SHP77 treated with DMSO at 0.1 percent for 48 hours (cell line): ENCODE measurements at places on chromosomes 6 and 20.
A peak's percentile ranks its signal among the peaks of the same experiment; 100 is the strongest.

GRCh38 chr6:38364127-38364526 is 275.6 kb downstream of the BTBD9 start:
- DNase-seq, result no peak

DNA sequence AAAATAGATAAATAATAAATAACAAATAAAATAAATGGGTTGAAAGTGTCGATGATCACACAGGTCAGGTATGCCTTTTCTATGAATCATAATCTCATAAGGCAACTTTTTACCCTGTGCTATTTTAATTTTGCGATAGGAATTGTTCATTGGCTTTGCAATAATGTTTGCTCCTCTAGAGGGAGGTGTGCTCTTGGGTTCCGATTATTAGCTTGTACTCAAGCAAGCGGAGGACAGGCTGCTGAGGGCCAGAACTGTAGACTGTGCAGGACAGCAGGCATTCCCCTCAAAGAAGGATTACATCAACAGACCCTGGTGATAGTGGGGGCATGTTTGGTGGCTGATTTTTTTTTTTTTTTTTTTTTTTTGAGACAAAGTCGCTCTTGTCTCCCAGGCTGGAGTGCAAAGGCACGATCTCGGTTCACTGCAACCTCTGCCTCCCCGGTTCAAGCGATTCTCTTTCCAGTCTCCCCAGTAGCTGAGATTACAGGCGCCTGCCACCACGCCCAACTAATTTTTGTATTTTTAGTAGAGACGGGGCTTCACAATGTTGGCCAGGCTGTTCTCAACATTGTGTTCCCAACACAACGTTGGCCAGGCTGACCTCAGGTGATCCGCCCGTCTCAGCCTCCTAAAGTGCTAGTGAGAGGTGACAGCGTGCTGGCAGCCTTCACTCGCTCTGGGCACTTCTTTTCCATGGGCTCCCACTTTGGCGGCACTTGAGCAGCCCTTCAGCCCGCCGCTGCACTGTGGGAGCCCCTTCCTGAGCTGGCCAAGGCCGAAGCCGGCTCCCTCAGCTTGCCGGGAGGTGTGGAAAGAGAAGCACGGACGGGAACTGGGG is 35.6 kb downstream of the RIOK1 start:
- DNase-seq, result no peak

GRCh38 chr6:85449388-85449817 is 480 bp upstream of the NT5E start:
- no peak for DNase-seq

GRCh38 chr6:71211799-71212198 is 76.8 kb upstream of the OGFRL1 start:
- DNase-seq, result no peak

DNA sequence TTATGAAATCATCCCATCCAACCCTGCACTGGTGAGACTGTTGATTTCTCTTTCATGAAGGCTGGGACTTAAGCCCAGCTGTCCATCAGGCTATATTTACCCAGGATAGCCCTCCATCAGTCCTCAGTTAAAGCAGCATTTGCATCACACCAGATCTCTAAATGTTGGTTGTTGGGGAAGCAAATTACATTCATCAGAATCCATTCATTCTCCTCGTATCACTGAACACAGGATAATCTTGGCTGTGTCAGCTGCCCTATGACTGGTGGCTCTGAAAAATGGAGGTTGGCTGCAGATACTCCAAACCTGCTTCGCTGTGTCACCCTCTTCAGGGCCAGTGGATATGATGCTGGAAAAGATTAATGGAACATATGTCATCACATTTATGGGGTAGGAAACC is 718.3 kb downstream of the KIF16B start:
- DNase-seq, result no peak

DNA sequence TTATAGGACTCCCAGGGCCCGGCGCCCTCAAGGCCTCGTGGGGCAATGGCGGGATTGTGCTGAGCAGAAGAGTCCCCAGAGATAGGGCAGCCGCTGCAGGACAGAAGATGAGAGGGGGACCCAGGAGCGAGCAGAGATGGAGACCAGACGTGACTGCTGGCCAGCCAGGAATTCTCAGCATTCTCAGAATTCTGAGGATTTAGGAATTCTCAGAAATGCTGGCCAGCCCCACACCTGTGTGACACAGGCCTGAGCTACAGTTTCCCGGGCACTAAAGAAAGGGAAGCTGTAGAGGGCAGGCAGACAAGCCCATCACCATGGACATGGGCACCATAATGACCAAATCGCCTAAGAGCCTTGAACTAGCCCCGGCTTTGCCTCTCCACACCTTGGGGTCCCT is 186.2 kb upstream of the CDH4 start:
- no peak for DNase-seq

- no peak for DNase-seq
Observed at GRCh38 chr6:151065027-151065815, 174.5 kb upstream of the AKAP12 start.

DNA sequence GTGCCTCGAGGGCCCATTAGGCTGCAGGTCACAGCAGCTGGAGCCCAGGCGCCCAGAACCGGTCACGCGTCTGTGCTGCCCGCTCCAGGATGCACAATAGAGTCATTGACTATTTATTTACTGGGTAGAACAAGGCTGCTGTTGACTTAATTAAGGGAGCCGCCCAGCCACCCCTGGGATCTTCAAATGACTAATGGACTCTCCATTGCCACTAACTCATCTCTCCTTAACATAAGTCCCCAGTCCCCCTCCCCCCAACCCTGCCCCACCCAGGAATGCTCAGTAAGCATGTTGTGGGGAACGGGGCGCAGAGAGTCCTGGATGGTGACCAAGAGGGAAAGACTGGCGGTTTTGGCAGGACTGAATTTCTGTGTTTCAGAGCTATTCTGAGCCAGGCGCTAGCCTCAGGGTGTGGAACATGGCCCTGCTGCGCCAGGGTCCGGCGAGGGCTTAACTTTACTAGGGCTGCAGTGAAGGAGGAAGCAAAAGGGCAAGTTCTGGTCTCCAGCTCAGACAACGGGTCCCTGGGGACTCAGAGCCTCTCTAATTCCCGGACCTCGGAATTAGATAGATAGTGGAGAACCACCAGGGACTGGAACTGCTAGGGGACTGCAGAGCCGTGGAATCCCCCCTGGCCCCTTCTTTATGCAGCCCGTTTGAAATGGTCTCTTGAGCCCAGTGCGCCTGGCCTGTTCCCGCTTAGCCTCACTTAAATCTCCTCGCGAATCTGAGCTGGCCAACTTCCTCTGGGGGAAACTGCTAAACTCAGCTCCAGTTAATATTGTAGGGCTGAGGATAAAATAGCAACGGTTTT is 1.5 kb upstream of the GRIK2 start:
- no peak for DNase-seq

- no peak for DNase-seq
Observed at GRCh38 chr6:4388675-4389074, 253.3 kb upstream of the ECI2 start.

- no peak for DNase-seq
Observed at GRCh38 chr6:149897015-149897697, 757 bp downstream of the RAET1E start.

- no peak for DNase-seq
Observed at GRCh38 chr6:52388790-52389189, 26.8 kb downstream of the PAQR8 start.

DNA sequence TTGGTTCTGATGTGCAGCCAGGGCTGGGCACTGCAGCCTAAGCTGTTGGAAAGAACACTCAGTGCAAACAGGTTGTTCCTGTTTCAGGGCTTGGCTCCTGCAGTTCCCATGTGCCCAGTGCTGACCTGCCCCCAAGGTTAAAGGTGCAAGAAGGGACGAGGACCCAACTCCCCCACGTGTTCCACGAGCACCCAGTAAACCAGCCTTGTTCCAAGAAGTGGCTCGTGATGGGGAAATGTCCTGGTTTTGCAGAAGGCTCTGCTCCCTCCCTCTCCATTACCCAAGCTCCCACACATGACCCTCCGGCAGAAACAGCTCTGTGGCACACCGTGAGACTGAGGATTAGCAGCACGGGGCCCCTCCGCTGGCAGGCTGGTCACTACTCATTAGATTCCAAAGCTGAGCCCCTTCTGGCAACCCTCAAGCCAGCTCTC is 9.4 kb downstream of the ACSS1 start:
- DNase-seq, result no peak

GRCh38 chr6:157092736-157093135 is 230.6 kb downstream of the TMEM242 start:
- peak; percentile 17 for DNase-seq

DNA sequence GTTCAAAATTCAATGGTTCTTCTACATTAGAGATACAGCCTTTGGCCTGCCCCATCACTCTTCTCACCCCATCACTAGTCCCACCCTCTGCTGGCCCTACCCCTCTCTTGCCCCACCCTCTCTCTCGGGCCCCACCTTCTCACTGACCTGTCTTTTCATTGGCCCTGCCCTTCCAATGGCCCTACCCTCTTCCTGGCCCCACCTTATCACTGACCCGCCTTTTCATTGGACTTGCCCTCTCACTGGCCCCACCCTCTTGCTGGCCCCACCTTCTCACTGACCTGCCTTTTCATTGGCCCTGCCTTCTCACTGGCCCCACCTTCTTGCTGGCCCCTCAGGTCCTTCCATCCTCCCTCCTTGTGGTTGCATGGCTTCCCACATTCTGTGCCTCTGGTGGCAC is 107.2 kb upstream of the PLEKHG1 start:
- no peak for DNase-seq

GRCh38 chr6:105872249-105872648 is 213.9 kb upstream of the PRDM1 start:
- DNase-seq, result no peak

DNA sequence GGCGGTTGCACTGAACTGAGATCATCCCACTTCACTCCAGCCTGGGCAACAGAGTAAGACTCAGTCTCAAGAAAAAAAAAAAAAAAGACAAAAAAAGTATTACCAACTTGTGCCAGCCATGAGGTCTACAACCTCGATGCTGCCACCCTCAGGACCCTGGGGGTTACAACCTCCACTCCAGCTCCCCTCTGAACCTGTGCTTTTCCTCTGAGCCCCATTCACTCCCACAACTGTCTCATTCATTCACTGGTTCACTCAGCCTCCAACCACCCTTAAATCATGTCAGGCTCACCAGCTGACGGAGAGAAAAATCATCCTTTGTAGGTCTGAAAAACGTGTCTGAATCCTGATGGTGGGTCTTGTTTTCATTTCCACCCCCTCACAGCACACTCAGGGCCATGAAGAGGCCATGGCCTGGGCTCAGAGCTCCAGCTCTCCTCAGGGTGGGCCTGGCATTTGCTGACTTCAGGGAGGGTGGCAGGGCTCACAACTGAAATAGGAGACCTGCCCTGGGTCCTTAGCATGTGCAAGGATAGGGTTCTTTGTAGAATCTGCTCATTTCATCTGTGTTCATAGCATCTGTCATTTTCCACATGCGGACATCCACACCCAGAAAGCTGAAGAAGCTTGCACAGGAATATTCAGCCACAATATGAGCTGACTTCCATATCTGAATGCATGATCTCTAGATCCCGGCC is 1.9 kb upstream of the ULBP1 start:
- no peak for DNase-seq

DNA sequence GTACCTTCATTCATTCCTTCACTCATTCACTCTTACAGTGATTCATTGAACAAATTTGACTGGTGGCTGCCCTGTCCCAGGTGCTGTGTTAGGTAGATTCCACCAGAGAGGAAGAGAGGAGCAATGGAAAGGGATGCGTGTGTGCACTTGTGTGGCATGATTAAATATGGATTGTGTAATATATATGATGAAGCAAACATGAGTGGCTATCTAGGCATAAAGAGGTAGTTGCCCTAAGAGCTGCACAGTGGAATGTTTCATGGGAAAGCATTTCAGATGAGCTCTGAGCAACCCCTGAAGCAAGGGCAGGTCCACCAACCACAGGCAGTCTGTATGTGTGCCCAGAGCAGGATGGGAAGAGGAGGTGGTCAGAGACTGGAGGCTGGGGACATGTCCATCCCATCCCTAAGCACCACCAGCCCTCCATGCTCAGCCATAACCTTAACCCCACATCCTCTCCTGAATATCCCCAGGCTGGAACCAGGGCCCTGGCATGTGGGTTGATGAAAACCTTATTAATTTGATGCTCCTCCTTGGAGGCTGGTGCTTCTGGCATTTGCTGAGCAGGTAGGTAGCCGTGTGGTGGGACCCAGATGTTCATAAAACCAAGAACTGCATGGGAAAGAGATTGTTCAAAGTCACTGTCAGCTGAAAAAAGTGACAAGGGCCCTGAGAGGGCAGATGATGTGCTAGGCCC is 226.2 kb downstream of the SYNDIG1 start:
- no peak for DNase-seq

- peak; percentile 40 for DNase-seq
Observed at GRCh38 chr6:21111093-21111725, 482.3 kb upstream of the SOX4 start.

DNA sequence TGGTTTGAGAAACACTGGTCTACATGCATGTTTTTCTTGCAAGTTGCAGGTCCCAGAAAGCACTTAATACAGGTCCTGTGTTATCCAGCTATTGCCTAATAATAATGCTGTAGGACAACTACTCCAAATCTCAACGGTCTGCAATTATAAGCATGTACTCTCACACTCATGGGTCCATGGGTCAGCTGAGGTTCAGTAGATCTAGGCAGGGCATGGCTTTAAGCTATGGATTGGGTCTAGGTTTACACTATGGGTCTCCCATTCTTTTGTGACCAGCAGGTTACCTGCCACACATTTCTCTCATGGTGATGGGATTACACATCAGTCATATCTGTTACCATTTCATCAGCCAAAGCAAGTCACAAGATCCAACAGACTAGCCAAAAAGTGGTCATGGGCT is 13.9 kb downstream of the ISM1 start:
- no peak for DNase-seq

- DNase-seq, result no peak
Observed at GRCh38 chr6:15368186-15368585, 122.3 kb downstream of the JARID2 start.

- no peak for DNase-seq
Observed at GRCh38 chr6:25404693-25405169, 125.6 kb downstream of the CARMIL1 start.

- peak; percentile 58 for DNase-seq
Observed at GRCh38 chr6:106997392-106998158, 23.0 kb upstream of the CD24 start.

- no peak for DNase-seq
Observed at GRCh38 chr6:91569071-91569470, 982.2 kb upstream of the MAP3K7 start.

- DNase-seq, result no peak
Observed at GRCh38 chr20:59342023-59342957, 41.9 kb downstream of the EDN3 start.

DNA sequence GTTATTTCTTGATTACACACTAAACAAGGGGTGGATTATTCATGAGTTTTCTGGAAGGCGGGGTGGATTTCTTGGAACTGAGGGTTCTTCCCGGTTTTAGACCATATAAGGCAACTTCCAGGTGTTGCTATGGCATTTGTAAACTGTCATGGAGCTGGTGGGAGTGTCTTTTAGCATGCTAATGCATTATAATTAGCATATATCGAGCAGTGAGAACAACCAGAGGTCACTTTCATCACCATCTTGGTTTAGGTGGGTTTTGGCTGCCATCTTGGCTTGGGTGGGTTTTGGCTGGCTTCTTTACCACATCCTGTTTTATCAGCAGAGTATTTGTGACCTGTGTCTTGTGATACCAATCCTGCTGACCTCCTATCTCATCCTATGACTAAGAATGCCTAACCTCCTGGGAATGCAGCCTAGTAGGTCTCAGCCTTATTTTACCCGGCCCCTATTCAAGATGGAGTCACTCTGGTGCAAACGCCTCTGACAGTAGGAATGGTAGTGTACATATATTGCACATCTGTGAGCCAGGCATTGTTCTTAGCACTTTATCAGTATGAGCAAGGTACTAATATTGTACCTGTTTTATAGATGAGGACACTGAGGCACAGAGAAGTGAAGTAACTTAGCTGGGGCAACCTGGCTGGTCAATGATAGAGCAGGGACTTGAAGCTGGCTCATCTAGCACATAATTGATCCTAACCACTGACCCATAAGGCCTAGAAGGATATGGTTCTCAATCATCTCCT is 203.7 kb downstream of the NFATC2 start:
- DNase-seq, result no peak
